ENCODE measurements at places on chromosomes 3 and 15.
A peak's percentile ranks its signal among the peaks of the same experiment; 100 is the strongest.

- no peak for DNase-seq
These were observed 308.2 kb downstream of the PLCL2 start for GRCh38 chr3:17192995-17193394.

DNA sequence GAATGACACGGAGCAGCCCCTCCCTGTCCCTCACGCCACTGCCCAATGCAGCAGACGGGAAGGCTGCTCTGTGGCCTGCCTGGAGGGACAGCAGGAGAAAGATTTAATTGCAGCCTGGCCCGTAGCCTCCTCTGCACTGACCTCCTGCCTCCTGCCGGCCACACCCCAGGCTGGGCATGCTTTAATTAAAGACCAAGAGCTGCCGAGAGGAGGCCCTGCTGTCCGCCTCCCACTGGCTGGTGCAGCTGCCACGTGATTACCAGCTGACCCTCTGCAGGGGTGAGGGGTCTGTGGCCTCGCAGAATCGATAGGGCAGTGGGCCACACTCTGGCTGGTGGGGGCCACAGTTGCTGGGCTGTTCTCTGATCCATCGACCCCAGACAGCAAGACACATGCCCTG, 100.2 kb upstream of the PRR23E start:
- DNase-seq, result no peak

GRCh38 chr3:32237670-32238452, 619 bp upstream of the CMTM8 start:
- no peak for DNase-seq

DNA sequence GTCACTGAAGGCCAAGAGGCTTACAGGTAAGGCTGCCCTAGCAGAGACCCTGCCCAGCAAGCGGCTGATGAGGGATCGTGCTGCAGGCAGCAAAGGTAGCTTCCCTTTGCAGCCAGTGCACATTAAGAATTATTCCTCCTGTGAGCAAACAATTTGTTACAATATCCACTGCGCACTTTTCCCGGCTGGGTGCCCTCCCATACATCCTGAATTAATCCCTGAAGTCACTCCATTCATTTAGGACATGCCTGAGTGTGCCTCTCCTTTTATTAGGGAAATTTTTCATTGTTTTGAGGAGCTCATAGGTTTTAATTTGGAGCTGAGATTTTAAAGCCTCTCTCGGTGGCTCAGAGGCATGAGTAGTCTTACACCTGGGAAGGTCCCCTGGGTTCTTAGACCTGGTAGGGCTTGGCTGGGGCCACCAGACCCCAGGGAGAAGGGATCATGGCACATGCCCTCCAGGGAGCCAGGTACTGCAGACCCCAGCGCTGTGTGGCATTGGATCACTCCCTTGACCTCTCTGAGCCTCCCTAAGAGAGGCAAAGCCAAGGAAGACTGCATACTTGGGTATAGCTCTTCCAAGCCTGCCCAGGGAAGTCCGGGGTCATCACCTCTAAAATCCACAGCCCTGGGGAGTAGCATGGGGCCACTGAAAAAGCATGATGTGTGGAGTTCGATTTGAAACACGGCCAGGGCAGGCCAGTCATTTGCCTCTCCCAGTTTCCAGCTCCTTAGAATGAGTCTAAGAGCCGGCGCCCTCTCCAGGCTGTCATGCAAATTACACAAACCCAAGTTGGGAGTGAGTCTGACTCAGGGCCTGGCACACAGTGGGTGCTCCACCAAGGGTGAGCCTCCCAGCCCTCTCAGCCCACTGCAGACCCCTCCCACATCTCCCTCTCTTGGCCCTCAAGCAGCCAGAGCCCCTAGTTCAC, 151.9 kb upstream of the LINGO1 start:
- DNase-seq, result peak; percentile 20

DNA sequence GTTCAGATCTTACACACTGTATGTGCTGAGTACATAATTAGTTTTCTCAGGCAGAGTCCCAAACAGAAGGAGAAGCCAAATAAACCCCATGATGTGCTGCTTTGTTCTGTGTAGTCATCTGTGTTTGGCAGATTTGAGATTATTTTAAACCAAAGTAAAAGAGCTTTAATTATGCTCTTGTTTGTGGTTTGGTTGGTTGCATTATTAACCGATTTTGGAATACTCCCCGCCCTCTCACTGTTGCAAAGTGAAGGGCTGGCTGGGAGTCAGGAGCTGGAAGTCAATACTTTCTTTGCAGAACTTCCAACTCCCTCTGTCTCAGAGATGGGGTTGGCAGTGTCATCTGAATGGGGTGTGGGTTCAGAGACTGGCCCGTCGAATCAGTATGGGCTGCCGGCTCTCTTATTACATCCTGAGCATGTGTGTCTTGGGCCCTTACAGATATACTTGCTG, 34.4 kb downstream of the SLCO3A1 start:
- DNase-seq, result no peak

- no peak for DNase-seq
These were observed 43.6 kb upstream of the TNIK start for GRCh38 chr3:171503817-171504216.

All from iris pigment epithelial cell (primary cell).